ENCODE measurements at places on chromosomes 2 and 18. TPM values are rescaled to one million over a fixed set of nuclear protein-coding genes. Genes with fewer than 3 reads are reported as not detected.

GRCh38 chr2:236175548-236176150 lies 7.5 kb upstream of the GBX2 start:
- no peak overlapping the region for H3K27ac ChIP-seq
- no peak overlapping the region for H3K4me3 ChIP-seq
- DNase-seq = no peak
- H3K36me3 ChIP-seq = no peaks in the 10 kb centered on the region

GRCh38 chr2:237044281-237044680 lies 41.4 kb upstream of the COPS8 start:
- no peak for DNase-seq
- H3K27ac ChIP-seq = no peak overlapping the region
- H3K4me1 ChIP-seq = peaks cover 11% of the 10 kb centered on the region
- no peaks in the 10 kb centered on the region for H3K36me3 ChIP-seq
- H3K4me3 ChIP-seq = no peak overlapping the region
- no peaks in the 10 kb centered on the region for H3K27me3 ChIP-seq

DNA sequence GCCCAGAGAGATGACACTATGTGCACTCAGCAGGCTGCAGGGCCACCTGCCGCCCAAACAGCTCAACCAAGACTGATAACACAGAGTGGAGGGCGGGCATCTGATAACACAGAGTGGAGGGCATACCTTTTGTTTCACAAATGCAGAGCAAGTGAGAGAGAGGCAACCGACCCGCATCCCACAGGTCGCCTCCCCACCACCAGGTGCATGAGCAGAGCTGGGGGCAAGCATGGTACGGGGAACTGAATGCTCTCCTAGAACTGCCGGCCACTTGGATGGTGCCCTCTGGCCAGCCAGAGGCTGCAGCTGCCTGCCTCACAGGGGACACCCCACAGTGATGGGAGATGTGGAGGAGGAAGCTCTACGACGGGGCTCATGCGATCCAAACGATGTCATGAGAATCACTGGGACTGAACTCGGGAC lies 49.5 kb downstream of the ANO7 start:
- H3K4me1 ChIP-seq = peaks cover 17% of the 10 kb centered on the region
- H3K4me3 ChIP-seq = peak overlapping the region; percentile 78
- no peak overlapping the region for H3K27ac ChIP-seq
- no peak for DNase-seq
- peaks cover 5% of the 10 kb centered on the region for H3K27me3 ChIP-seq

DNA sequence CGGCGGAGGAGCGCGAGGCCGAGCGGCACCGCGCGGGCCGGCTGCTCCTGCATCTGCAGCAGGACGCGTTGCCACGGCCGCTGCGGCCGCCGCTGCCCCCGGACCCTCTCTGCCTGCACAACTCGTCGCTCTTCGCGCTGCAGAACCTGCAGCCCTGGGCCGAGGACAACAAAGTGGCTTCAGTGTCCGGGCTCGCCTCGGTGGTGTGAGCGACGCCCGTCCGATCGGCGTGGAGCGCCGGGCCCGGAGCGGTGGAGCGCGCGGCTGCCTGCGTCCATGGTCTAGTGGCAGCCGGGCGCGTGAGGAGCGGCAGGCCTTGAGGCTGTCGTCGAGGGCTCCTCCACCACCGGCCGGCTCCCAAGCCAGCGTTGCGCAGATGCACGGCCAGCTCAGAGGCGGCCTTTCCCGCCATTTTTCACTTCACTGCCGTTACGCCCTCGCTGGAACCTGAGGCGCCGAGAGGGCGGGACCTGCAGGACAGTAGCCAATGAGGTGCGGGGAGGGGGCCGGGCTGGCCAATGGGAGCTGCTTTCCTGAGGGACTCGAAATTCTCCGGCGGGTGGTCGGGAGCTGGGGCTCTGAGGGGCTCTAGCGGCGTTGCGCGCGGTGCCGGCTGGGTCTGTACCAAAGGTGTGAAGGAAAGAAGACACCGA lies 1.9 kb downstream of the TLX2 start:
- H3K4me3 ChIP-seq = peak overlapping the region; percentile 62
- DNase-seq = peak; percentile 74
- H3K36me3 ChIP-seq = peaks cover 16% of the 10 kb centered on the region
- no peak overlapping the region for H3K27ac ChIP-seq

- peaks cover 3% of the 10 kb centered on the region for H3K27me3 ChIP-seq
- H3K4me1 ChIP-seq = peaks cover 49% of the 10 kb centered on the region
- DNase-seq = peak; percentile 59
- no peak overlapping the region for H3K27ac ChIP-seq
- H3K4me3 ChIP-seq = no peak overlapping the region
Observed at GRCh38 chr2:207474863-207475485, 54.8 kb upstream of the CREB1 start.

DNA sequence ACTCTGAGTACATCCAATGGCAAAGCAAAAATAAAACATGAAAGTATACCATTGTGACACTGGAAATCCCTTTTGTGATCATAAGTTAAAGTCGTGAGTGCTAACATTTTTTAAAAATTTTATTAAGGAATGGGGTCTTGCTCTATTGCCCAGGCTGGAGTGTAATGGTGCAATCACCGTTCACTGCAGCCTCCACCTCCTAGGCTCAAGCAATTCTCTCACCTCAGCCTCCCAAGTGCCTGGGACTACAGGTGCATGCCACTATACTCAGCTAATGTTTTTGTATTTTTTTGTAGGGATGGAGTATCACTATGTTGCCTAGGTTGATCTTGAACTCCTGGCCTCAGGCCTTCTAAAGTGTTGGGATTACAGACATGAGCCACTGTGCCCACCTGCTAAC lies 14.3 kb upstream of the TNFAIP6 start:
- H3K4me1 ChIP-seq = peaks cover 20% of the 10 kb centered on the region
- peaks cover 3% of the 10 kb centered on the region for H3K36me3 ChIP-seq
- H3K4me3 ChIP-seq = no peak overlapping the region

- no peaks in the 10 kb centered on the region for H3K4me1 ChIP-seq
- H3K4me3 ChIP-seq = no peak overlapping the region
- peaks cover 8% of the 10 kb centered on the region for H3K27me3 ChIP-seq
- peaks cover 16% of the 10 kb centered on the region for H3K36me3 ChIP-seq
- DNase-seq = no peak
Observed at GRCh38 chr18:31970617-31971016, 27.7 kb upstream of the TRAPPC8 start.

GRCh38 chr2:56034258-56034657 lies 110.7 kb upstream of the EFEMP1 start:
- H3K27me3 ChIP-seq = peaks cover 2% of the 10 kb centered on the region
- no peak for DNase-seq
- H3K4me1 ChIP-seq = peaks cover 12% of the 10 kb centered on the region

- peaks cover 3% of the 10 kb centered on the region for H3K27me3 ChIP-seq
- H3K4me1 ChIP-seq = peaks cover 44% of the 10 kb centered on the region
- no peak for DNase-seq
- no peak overlapping the region for H3K4me3 ChIP-seq
- H3K36me3 ChIP-seq = peaks cover 14% of the 10 kb centered on the region
- no peak overlapping the region for H3K27ac ChIP-seq
Observed at GRCh38 chr2:121476684-121477083, 54.0 kb upstream of the RNU4ATAC start.

GRCh38 chr18:72637299-72637698 lies 93.2 kb upstream of the CBLN2 start:
- H3K36me3 ChIP-seq = no peaks in the 10 kb centered on the region
- H3K27me3 ChIP-seq = no peaks in the 10 kb centered on the region
- no peak overlapping the region for H3K27ac ChIP-seq
- no peaks in the 10 kb centered on the region for H3K4me1 ChIP-seq
- H3K4me3 ChIP-seq = no peak overlapping the region
- no peak for DNase-seq

DNA sequence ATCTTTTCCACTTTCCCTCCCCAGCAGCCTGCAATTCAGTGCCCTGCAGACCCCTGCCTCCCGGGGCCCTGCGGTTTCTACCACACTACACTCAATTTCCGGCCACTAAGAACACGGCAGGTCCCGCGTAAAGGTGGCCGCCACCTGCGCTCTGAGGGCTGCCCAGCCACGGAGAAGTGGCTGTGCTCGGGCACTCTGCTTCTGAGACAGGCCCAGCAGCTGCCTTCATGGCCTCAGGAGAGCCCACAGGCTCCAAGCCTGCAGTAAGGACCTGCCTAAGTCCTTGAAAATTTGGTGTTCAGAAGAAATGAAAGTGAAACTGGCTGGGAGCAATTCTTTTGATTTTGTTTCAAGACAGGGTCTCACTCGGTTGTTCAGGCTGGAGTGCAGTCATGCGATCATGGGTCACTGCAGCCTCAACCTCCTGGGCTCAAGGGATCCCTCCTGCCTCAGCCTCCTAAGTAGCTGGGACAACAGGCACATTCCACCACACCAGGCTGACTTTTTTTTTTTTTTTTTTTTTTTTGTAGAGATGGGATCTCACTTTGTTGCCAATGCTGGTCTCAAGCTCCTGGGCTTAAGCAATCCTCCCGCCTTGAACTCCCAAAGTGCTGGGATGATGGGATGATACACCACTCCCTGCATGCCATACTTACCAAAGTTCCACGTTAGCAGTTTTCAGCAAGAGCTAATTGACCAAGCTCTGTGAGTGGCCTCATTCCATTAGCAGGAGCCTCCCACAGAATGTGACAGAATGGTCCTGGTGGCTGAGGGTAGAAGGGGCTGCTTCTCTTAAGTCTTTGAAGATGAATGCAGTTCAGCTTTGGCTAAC lies 14.6 kb upstream of the ALPP start:
- no peak overlapping the region for H3K4me3 ChIP-seq
- no peak overlapping the region for H3K27ac ChIP-seq
- H3K4me1 ChIP-seq = peaks cover 2% of the 10 kb centered on the region
- no peaks in the 10 kb centered on the region for H3K36me3 ChIP-seq
- no peak for DNase-seq
- H3K27me3 ChIP-seq = peaks cover 13% of the 10 kb centered on the region

DNA sequence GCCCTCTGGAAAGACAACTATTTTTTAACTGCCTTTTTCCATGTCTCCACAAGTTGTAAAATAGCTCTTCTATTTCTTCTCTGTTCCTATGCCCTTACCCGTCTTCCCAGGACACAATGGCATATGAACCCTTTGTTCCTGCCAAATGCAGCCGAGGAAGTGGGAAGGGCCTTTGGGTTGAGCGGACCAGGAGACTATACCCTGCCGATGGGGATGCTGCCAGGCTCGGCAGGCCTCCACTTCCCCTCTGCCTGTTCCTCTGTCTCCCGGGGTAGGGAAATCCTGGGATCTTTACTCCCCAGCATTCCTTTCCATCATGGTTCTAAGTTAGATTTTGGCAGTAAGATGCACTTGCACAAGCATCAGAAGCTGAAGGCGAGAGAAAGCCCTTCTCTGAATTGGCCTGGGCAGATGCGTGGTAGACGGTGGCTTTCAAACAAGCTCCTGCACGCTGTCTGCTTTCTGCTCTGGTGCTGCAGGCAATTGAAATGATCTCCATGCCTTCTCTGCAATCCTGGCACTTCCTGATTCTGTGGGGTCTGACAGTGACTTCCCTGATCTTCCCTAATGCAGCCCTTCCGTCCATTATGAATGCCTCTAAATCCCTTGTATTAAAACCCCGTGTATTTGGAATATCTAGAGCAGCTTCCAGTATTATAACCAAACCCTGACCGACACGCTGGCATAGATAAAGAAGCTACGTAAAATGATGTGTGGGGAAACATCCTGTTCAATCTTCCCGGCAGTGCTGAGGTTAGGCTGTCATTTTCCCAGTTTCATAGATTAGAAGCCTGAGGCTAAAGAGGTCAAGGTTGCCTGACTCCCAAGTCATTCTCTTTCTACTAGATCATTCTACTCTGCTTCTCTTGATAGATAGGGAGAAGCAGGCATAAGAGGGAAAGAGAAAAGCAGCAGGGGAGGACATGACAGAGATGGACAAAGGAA lies 69.8 kb downstream of the MCFD2 start:
- H3K4me3 ChIP-seq = no peak overlapping the region
- H3K36me3 ChIP-seq = no peaks in the 10 kb centered on the region
- no peak overlapping the region for H3K27ac ChIP-seq
- peaks cover 27% of the 10 kb centered on the region for H3K4me1 ChIP-seq
- DNase-seq = no peak

DNA sequence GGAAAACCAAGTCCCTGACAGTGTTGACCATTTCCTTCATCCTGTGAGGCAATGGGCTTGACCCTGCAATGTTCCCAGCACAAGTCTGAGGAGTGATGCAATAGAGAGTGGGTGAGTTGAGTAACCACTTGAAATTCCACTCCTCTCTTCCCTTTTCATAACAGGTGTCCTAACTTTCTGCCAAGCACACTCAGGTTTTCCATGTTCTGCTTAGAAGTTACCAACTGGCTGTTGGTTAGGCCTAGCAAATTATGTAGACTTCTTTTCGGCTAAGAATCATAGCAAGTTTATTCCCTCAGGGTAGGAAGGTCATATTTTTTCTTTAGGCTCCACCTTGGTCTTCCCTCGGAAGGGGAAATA lies 11.5 kb downstream of the GNLY start:
- no peaks in the 10 kb centered on the region for H3K36me3 ChIP-seq
- H3K27ac ChIP-seq = peak overlapping the region; percentile 94
- no peak overlapping the region for H3K4me3 ChIP-seq
- H3K27me3 ChIP-seq = peaks cover 4% of the 10 kb centered on the region
- DNase-seq = no peak

DNA sequence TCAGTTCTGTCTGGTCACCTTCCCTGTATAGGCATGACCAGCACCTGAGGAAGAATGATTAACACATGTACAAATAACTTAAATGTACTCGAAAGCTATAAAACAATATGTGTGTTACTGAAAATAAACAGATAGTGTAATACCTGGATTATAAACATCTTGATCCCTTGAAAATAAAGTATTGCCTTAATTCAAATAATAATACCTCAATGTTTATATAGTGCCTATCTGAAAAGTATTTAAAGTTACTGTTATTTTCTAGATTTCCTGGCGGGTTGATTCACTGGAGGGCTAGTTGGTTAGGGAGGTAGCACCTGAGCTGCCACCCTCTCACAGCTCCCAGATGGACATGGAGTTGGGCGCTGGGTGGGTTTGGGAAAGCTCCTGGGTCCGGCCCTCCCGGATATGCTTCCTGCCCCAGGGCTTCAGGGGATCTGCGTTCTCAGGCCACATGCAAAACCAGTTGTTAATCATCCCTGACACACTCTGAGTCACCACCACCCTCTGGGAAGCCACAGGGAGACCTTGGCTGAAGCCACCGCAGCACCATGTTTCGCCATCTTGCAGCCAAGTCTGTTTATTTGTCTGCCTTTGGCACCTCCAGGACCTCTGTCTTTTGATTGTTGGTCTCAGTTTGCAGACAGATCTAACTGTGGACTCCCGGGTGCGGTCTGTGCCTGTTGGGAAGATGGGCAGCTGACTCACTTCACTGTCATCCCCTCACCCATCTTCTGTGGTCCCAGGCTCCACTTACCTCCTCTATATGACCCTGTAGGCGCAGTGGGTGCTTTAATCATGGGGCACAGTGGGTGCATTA lies 35.3 kb downstream of the RAB31 start:
- peak overlapping the region; percentile 87 for H3K27ac ChIP-seq
- H3K36me3 ChIP-seq = no peaks in the 10 kb centered on the region
- no peak for DNase-seq

GRCh38 chr2:119644186-119644585 lies 34.8 kb upstream of the TMEM177 start:
- no peak overlapping the region for H3K4me3 ChIP-seq
- peaks cover 4% of the 10 kb centered on the region for H3K4me1 ChIP-seq
- H3K36me3 ChIP-seq = no peaks in the 10 kb centered on the region
- no peak overlapping the region for H3K27ac ChIP-seq
- DNase-seq = no peak

- H3K4me1 ChIP-seq = no peaks in the 10 kb centered on the region
- H3K27ac ChIP-seq = no peak overlapping the region
- H3K4me3 ChIP-seq = no peak overlapping the region
- H3K27me3 ChIP-seq = no peaks in the 10 kb centered on the region
- H3K36me3 ChIP-seq = no peaks in the 10 kb centered on the region
- no peak for DNase-seq
Observed at GRCh38 chr2:157056200-157056676, 201.3 kb upstream of the GALNT5 start.

Gene ACP1
- total RNA-seq = 104 TPM

Gene SMCHD1
- total RNA-seq = 28.3 TPM

Gene POTEE
- total RNA-seq = 0.36 TPM

Gene GPAT2
- 0.15 TPM for total RNA-seq
